ENCODE measurements at places on chromosomes 7 and 10.
A peak's percentile ranks its signal among the peaks of the same experiment; 100 is the strongest.

DNA sequence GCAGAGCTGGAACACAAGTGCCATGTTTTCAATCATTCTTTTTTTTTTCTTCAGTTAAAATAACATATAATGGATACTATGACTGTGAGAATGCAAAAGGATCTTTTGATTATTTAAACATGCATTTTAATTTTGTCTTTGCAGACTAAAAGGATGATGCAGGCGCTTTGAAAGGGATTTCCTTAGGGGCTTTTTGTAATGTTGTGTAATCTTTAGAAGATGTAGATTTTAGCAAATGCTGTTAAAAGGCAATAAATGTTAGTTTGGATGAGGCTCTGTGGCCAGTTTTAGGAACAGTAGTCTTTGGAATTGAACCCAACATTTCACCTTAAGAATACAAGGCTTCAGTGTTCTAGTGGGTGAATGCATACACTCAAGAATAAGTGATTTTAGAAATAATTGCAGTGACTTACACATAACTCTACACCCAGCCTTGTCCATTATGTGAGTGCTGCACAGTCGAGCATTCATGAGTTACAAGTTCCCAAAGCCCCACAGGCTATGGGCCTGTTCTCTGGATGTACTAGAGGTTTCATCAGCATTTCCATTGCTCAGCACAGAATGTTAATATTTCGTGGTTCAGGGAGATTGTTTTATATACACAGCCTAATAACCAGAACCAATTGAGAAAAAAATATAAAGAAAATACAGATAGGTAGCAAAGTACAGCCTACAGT is 11.6 kb downstream of the PAPSS2 start:
- ATAC-seq = no peak

GRCh38 chr10:7896297-7896696 is 78.0 kb downstream of the TAF3 start:
- no peak for ATAC-seq

DNA sequence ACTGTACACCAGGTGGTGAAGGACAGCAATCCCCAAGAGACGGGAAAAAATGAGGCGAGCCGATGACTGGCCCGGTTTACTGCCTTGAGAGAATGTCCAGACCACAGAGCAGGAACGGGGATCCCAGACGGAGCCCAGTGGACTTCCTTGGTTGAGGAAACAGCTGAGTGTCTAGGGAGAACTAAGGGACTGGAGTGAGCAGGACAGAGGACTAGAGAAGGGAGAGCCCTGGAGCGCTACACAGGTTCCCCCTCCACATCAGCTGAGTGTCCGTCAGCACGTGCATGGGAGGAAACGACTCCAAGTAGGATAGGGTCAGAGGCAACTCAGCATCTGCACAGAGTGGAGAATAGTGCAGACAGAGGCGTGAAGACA is 7.1 kb upstream of the WDR86 start:
- ATAC-seq = peak; percentile 22

DNA sequence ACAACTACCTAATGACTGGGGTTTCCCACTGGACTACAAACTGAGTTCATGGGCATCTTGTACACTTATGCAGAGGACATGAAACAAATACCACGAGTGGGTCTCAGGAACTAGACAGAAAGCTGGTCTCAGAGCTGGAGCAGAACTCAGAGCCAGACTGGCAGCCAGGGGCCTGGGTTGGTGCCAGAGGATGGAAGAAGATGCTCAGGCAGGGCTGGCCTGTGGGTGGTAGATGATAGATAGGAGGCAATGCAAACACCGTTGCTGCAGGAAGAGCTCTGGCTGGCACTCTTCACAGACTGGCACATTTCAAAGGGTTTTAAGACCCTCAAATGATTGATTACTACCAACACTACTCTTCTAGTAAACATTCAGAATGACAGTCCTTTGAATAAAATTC is 28.8 kb downstream of the ENO4 start:
- ATAC-seq = no peak

- no peak for ATAC-seq
These were observed 171.5 kb downstream of the BUB3 start for GRCh38 chr10:123325663-123326190.

DNA sequence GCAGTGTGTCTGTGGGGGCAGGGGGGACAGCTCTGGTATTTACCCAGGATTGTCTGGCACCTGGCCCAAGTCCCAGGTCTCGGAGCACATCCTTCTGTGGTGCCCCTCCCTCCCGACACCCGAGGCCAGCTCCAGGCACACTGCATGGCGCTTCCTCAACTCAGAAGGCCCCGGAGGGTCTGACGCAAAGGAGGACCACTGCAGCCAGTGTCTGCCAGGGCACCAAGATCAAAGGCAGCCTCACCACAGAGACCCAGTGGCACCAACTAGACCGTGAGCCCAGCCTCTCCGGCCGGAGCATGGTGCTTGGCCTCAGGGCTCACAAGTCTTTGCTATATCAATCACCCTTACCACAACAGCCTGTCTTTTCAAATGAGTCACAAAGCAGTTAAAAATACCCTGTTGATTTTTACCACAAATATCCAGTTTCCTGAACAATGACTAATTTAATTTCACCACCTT is 99.3 kb upstream of the DDC start:
- no peak for ATAC-seq

GRCh38 chr7:50710441-50711154 is 72.1 kb downstream of the GRB10 start:
- no peak for ATAC-seq

Measured in gastroesophageal sphincter (tissue), 4 donors.